Stimulated activated CD4-positive, alpha-beta T cell treated with anti-CD3 and anti-CD28 coated beads, Interleukin-1b, Interleukin-23, amount 100 ng/mL, for 24 hours (primary cell): ENCODE measurements at places on chromosomes 7 and 10.

DNA sequence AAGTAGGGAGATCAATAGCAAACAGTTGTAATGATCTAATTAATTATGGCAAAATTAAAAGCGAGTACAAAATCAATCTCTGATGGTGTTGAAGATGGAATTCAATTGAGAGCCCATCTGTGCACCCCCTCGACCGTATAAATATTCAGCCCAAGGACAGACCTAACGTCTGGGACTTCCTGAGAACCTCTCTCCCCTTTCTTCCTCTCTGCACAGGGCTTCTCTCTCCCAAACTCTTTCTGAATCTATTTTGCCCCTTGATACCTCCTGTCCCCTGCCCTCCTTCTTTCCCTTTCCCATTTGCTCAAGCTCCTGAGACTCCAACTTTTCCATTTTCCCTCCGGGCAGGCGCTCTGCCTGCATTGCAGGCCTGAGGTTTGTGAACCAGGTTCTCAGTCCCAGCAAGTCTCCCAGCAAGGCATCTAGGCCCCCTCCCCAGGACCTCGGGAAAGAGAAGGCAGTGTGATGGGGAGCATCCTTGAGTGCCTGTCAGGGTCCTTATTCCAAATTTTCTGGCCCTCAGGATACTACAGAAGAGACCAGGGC is 8.5 kb upstream of the PAX2 start:
- DNase-seq: no peak

DNA sequence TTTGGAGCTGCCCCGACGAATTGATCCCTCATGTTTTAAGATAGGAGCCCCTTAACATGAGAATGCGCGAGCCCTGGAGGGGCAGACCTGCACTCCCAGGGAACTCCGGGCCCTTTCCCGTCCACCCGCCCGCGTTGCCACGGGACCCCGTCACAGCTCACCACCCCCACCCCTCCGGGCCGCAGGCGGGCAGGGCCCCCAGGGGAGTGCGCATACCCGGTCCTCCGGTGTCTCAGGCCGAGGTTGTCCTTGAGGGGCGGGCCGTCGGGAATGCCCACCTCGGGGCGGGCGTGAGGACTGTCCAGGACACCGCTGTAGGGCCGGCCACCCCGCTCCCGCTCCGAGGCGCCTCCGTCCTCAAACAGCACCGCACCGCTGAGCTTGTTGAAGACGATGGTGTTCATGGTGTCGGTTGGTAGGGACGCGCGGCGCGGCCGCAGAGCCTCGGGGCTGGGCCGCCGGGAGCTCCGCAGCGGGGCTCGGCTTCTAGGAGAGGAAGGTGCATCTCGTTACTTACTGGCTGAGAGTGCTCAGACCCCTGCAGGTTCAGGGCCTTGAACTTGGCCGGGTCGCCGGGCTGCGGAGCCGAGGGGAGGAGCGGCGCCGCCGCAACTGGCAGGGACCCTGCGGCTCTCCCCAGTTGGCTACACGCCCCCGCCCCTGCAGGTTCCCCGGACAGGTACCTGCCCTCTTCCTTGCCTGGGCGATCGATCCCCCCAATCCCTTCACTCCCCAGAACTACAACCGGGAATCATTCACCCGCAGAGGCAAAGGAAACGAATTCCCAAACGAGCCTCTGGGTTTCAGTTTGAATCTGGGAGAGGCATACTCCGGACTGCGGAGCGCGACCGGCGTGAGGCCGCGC is 2.4 kb downstream of the MKX start:
- peak; percentile 21 for DNase-seq

- no peak for DNase-seq
These were observed 96.5 kb downstream of the CAMK1D start for GRCh38 chr10:12445701-12446334.

GRCh38 chr10:374354-374753 is 239.1 kb downstream of the ZMYND11 start:
- DNase-seq: no peak

GRCh38 chr10:78210548-78210947 is 176.9 kb downstream of the RPS24 start:
- DNase-seq: no peak

DNA sequence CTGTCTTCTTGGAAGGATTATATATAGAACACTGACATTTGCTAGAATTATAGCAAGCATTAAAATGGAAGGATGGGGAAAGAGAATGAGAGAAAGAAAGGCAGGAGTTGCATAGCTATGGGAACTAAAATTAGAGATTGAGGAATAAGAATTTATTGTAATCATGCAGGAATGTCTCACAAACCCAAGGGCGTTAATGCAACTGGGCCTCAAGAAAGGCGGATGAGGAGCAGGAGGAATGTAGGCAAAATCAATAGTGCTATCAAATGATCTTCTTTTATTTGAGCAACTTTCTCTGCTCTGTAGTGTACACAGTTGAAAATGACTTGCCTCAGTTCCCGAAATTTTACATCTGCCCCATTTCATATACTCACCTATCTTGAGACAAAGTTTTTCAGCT is 1131.8 kb upstream of the GHITM start:
- no peak for DNase-seq
